ENCODE measurements at places on chromosomes 16 and 17.

DNA sequence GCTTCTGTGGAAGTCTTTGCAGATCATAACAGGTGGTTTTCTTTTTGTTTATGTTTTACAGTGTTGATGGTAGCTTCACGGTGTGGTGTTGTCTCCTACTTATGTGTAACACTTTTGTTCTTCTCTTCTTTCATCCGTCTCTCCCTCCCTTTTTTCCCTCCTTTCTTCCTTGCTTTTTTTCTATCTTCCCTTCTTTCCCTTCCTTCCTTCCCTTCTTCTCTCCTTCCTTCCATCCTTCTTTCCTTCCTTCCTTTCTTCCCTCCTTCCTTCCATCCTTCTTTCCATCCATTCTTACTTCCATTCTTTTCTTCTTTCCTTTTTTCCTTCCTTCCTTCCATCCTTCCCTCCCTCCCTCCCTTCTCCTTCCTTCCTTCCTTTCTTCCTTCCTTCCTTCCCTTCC is 31.4 kb downstream of the IRX5 start:
- ATAC-seq = no peak

GRCh38 chr16:9500872-9501271 is 409.4 kb downstream of the HAPSTR1 start:
- no peak for ATAC-seq

DNA sequence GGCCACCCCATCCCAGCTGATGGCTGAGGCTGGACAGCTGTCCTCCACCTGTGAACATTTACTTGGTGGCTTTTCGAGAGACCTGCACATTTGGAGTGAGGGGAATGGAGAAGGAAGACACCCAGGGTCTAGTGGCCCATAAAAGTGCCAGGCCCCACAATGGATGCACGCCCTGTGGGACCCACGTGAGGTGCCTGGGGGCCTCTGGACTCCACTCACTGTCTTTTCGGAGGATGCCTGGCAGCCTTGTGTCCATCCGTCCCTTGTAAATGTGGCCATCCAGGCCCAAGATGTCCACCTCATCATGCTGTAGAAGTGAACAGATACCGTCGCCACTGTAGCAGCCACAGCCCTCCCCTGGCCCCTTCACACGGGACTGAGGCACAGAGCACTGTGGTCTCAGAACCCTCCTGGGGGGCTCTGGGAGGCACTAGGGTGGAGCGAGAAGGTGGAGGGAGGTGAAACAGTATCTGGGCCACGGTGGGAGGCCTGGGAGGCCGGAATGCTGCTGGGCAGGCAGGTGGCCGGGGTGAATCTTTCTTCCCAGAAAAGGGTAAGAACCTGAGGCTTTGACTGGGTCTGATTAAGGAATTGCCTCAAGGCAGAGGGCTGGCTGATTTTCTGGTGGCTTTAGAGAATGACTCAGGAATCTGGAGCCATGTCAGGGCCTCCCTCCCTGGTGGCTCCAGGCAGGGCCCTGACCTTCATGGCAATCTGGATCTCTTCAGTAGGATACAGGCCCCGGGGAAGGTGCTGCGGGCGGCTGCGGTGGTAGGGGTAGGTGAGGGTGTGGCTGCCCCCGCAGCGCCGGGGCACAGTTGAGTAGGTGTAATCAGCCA is 11.5 kb downstream of the UBALD2 start:
- ATAC-seq = no peak

GRCh38 chr16:87734644-87735043 is 31.1 kb downstream of the KLHDC4 start:
- no peak for ATAC-seq

DNA sequence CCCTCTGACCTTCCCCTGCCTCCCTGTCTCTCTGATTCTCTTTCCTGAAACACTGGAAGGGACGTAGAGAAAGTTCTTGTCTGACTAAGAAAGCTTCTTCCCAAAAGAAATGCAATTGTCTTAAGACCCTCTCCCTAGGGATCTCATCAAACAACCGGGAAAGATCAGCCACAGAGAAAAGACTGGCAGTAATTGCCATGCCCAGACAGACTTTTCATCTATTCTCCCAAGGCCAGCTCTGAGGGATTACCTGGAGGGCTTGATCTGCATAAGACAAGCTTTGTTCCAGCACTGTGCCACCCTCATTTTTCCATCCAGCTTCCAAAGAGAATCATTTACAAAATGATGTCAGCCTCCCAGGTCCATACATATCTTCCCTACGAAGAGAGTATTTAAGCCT is 38.8 kb upstream of the HS3ST3A1 start:
- no peak for ATAC-seq

- no peak for ATAC-seq
Measured at GRCh38 chr16:85437166-85438052, 175.7 kb upstream of the GSE1 start.

DNA sequence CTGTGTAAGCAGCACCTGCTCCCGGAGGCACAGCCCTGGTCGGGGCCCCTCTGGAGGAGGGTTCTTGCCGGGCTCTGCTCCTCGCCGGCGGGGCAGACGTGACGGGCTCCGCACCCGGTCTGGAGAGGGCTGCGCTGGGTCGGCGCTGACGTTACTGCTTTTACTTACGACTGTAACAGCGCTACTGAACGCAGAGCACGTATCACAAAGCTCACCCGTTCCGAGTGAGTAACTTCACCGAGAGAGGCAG is 1.3 kb upstream of the RAB40C start:
- ATAC-seq = peak; percentile 27

DNA sequence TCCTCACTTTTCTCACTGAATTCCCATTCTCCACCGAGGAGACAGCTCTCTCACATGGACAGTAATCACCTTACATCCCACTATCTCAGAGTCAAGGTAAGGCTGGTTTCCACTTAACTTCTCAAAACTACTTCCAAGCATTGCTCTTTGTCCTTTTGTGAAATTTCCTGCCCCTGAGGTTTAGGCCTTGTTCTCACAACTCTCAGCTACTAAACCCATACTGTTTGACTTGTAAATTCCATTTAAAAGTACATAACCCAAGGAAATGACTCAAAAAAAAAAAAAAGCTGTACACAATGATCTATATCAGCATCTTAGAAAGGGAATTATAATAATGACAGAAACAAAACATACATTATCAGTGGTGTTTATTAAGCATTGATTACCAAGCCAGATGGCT is 8.8 kb downstream of the CDC27 start:
- no peak for ATAC-seq

GRCh38 chr17:67413388-67413787 is 36.3 kb downstream of the PITPNC1 start:
- no peak for ATAC-seq

GRCh38 chr16:48244080-48244862 is at the start of gene LONP2:
LONP2 (plus strand) TSS chr16:48244300; CDS start chr16:48244389, 89 bp downstream.
- ATAC-seq = peak; percentile 98

GRCh38 chr17:78966910-78967600 is 12.7 kb downstream of the LGALS3BP start:
- no peak for ATAC-seq

DNA sequence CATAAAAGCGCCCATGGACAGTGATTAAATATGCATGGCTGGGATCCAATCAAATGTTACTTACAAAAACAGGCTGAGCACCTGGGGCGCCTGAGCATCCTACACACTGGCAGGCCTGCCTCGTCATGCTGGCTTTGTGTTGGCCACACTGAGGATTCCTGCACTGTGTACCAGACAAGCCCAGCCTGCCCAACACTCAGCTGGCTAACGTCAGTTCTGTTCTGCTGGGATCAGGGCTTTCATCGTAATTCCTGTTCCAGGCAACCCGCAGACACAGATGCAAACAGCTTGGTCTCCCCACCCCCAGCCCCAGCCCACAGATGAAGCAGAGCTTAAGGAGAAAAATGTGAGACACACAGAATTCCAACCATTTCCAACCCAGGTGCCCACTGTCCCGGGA is 30.7 kb downstream of the PIMREG start:
- ATAC-seq = no peak

DNA sequence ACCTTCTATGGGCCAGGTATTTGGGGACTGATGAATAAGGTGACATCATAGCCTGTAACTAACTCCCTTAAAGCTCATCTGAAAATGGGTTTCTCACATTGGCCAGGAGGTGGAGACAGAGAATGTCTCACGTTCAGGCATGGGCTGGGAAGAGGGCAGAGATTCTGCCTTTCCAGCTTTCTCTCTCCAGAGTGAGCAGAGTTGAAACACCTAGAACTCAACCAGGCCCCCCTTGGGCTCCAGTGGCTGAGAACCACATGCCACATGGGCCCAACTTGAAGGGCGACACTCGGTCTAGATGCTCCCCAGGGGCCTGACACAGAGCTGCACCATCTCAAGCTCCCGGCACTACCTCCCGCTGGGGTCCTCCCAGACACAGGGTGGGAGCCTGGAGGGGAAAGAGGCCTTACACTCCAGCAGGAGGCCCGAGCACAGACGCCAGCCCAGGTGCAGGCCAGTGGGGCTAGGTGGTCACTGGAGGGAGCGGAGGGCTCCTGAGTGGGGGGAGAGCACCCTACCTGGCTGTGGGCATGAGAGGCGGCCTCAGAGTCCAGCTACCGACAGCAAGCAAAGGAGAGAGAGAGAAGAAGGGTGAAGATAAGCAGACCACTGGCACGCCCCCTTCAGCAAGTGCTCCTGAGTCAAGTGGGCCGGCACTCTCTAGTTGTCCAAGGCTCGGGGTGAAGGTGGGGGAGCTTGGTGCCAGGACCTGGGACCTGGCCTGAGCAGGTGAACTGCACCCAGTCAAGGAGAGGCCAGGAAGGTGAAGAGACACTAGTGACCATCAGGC is 55.9 kb downstream of the MYO18A start:
- peak; percentile 96 for ATAC-seq

DNA sequence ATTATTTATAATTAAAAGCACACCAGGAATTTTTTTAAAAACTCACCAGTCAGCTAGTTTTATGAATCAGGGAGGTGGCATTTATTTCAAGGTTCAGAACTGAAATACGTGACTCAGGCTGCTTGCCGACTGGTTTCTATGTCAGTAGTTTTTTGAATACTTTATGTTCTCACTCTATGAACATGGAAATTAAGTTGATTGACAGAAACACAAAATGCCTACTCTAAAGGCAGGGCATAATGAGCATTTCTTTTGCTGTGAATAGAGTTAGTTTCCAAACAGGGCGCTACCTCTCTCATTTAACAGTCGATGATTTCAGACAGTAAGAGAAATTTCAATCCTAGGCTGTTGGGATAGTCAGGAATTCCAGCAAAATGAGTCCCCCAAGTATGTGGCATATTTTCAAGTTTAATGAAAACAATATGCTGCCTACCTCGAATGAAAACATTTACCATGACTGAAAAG is 6.7 kb downstream of the HS3ST3B1 start:
- ATAC-seq = peak; percentile 46

DNA sequence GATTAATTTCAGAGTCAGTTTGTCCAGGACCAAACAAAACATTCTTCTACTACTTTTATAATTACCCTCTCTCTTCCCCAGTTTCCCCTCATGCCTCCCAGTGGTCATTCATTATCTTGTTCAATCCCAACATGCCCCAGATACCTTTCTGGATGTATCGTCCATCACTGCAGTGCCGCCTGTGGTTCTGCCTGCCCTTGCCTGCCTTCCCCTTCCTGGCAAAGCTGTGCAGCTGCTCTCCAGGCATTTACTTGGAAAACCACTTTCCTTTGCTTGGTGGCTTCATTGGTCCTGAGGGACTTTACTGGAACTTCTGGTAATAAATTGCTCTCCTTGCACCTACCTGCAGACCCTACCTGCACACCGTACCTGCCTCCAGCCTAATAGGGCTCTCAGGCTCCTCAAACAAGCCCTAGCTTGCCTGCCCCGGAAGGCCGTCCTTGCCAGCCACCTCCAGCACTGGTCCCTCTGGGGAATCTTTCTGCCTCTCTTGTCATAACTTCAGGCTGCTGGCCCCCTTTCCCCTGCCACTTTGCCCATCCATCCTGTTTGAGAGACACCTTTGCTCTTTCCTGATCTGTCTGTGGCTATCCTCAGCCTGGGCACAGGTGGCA is 19.5 kb upstream of the MSI2 start:
- no peak for ATAC-seq

DNA sequence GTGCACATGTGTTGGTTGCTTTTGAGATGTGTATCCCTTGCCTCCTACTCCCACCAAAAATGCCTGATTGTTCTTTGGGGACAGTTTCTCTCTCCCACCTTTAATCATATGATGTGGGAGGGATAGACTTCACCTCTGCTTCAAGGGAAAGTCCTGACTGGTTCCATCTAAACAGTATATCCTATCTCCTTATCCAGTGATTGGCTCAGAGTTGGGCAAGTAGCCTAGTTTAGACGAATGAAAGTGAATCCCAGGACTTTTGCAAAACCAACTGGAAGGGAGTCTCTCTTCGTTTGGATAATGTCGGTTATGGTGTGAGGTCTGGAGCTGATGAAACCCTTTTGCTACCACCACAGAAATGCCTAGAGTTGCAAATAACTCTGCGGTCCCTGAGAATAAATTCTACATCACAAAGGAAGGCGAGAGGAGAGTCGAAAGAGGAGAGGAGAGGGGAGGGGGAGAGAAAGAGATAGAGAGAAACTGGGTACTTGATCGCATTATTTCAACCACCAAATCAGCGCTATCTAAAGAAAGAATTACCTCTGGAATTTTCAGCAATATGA is 77.1 kb upstream of the SALL1 start:
- ATAC-seq = no peak

DNA sequence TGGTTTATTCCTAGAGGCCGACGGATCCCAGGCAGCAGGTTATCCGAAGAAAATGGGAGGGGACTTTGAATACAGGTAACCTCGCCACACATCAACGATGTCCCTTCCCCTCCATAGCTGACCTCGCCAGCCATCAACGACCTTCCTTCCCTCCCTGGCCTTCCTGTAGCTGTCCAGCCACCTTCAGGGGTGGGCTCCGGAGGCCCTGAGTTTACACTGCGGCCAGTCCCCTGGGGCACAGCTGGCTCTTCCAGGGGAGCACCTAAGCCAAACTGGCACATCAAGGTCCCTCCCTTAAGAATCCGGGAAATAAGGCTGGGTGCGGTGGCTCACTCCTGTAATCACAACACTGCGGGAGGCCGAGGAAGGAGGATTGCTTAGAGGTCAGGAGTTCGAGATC is 10.1 kb upstream of the RPH3AL start:
- ATAC-seq = no peak

GRCh38 chr17:79777894-79778503 is at the start of gene CBX2:
CBX2 (plus strand) TSS chr17:79778148; CDS start chr17:79778236, 88 bp downstream.
- ATAC-seq = peak; percentile 71

GRCh38 chr17:12391468-12391867 is 274.2 kb upstream of the MYOCD start:
- ATAC-seq = no peak

DNA sequence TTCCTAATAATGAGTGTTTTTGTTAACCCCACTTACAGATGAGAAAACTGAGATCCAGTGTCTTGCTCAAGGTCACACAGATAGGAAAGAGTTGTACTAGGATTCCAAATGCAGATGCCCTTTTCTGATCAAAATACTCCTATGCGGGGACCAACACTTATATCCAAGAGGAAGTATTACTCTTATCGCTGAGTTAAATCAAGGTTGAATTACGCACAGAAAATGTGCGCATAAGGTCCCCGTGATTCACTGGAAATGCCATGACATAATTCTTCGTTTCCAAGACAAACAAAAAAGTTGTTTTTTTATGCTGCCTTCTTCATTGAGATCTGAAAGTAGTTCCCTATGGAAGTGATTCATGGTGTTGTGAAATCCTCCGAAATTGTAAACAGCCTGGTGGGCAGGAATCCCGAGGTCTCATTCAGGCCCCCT is 463.8 kb upstream of the HSBP1 start:
- ATAC-seq = no peak

- no peak for ATAC-seq
Measured at GRCh38 chr16:84841787-84842300, 22.1 kb downstream of the CRISPLD2 start.

GRCh38 chr17:78137392-78138203 is 7.0 kb downstream of the TMC8 start:
- peak; percentile 6 for ATAC-seq
